Stimulated activated CD4-positive, alpha-beta T cell treated with anti-CD3 and anti-CD28 coated beads, Interleukin-12 subunit alpha, Interleukin-12 subunit beta, amount 100 ng/mL, for 48 hours (primary cell): ENCODE measurements at places on chromosomes 2 and 18.

- DNase-seq: no peak
Observed at GRCh38 chr2:147495734-147496133, 349.1 kb upstream of the ACVR2A start.

GRCh38 chr2:23298551-23298950 is 86.4 kb upstream of the KLHL29 start:
- DNase-seq: no peak

GRCh38 chr2:133837441-133838094 is 269.3 kb upstream of the NCKAP5 start:
- DNase-seq: no peak

DNA sequence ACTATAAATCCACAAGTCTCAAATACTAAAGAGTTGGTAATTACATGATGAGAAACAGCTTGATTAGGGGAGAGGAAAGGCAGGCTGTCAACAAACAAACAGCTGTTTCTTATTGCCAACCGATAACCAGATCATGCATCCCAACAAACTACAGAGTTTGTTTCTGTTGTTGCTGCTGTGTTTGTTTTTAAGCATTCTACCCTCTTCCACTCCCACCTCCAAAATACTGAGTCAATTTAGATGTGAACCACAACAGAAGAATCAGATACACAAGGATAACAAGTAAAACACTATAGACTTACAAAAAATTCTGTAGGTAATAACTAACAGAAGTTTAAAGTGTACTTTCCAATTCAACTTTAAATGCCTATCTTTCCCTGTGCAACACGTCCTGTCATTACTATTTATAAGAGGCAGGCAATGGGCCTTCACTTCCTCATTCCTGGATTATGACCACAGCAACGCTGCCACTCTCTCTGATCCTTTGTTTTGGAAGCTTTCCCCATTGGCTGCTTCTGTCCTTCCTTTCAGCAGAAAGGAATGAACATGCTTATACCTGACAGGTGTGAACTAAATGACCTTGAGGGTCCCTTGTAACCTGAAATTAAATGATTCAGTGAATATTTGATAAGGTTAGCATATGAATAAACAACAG is 152.0 kb downstream of the SRBD1 start:
- no peak for DNase-seq

DNA sequence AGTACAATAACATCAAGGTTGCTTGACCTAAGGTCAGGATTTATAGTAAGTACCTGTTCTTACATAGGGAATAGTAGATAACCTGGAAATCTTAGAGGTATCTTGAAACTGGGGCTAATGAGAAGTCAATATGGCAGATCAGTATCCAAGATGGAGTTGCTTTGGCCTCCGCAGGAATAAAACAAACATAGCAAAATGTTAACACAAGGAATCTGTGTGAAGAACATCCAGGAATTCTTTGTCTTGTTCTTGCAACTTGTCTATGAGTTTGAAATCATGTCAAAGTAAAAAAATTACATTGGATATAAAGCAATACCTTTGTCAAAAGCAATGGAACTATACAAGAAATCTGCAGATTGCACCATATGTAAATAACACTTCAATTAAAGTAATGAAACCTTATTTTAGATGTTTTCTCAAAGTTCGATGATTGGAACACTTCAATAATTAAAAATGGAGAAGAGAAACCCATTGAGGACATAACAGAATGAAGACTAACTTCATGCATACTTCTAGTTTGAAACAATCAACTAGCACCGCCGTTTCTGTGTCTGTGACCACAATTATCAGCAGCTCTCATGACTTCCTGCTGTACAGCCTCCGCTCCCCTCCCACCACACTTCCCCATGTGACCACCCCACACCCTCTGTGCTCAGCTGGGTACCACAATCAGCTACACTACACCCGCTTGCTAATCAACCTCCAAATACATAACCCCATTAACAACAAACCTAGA is 27.6 kb downstream of the C2orf76 start:
- no peak for DNase-seq

DNA sequence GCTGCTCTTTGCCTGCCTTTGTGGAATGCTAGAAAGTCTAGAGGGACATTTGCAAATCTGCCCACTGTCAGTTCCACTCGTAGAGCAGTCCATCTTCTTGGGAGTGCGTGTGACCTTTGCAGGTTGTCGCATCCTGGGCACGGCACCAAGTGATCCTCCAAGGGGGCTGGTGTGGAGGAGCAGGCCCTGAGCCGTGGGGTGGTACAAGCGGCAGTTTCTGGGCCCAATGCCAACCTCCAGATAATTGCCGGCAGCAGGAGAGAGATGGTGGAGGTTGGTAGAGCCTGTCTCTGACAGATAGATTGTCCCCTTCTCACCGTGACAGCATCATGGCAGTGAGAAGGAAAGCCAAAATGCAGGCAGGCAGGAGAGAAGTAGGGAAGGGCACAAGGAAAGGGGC is 150.7 kb upstream of the SLC14A2 start:
- DNase-seq: no peak

- DNase-seq: no peak
Observed at GRCh38 chr2:19810637-19811036, 91.1 kb downstream of the TTC32 start.

DNA sequence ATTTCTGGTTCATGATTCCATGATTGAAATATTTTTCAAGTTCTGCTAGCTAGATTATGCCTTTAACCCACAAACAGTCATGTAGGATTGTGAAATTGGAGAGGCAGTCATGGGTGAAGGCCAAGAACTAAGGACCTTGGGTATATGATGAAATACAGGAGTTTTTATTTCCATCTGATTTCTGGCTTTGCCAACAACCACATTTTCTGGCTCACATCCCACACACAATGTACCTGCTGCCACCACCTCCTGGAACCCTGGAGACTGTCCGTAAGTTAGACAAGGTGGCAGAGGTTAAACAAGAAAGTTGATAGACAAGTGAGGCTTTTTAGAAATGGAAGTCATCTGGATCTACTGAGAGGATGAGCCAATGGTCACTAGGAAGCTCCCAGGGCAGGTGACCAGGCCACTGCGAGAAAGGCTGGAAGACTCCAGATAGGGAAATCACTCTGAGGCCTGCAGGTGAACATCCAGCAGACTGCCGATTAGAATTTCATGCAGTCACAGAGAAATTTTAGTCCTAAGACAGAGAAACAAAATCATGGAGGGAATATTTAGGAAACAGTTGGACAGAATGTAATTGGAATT is 402.0 kb downstream of the ALK start:
- no peak for DNase-seq

DNA sequence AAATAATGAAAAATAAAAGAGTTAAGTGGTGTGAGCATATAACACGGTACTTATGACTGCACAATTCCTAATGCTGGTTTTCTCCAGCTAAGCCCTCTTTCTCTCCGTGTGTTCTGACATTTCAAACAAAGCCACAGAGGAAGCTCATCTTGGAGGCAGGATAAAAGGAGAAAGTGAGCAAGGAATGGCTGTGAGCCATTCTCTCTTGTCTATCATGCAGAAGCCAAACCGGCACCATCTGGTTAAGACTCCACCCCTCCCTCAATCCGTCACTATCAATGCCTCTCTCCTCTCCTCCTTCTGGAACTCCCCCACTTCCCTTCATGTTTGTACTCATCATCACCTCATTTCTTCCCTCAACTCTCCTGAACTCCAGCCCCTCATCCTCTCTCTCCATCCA is 210.4 kb downstream of the TMEM163 start:
- no peak for DNase-seq

GRCh38 chr2:27887830-27888229 is 2.4 kb downstream of the RBKS start:
- no peak for DNase-seq

GRCh38 chr2:200523158-200523557 is 2.8 kb upstream of the SGO2 start:
- no peak for DNase-seq

- no peak for DNase-seq
Observed at GRCh38 chr2:9897846-9898245, 53.6 kb upstream of the GRHL1 start.

GRCh38 chr2:178379162-178380004 is 71.6 kb downstream of the PRKRA start:
- no peak for DNase-seq

GRCh38 chr2:234363011-234363487 is 133.8 kb downstream of the ARL4C start:
- DNase-seq: no peak

DNA sequence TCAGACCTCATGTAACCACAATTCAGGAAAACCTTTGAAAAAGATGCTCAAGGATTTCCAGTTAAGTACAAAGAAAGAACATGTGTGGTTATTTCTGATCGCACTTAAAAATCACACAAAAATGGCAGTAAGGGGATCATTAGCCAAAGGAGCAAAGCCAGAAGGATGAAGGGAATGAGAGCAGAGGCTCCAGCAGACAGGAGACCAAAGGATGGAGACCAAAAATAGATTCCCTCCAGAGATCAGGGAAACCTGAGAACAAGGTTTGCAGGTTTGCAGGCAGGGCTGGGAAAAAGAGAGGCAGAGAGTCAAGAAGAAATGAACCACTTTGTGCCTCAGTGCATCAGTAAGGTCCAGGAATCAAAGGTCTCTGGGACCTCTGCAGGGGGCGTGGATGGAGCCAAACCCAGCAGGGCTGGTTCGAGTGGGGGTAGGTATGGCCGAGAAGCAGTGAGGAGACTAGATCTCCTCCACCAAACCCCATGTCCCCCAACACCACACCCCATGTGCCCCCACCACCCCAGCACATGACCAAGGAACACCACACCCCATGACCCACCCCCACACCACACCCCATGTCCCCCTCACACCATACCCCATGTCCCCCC is 98.5 kb upstream of the GPC1 start:
- no peak for DNase-seq

DNA sequence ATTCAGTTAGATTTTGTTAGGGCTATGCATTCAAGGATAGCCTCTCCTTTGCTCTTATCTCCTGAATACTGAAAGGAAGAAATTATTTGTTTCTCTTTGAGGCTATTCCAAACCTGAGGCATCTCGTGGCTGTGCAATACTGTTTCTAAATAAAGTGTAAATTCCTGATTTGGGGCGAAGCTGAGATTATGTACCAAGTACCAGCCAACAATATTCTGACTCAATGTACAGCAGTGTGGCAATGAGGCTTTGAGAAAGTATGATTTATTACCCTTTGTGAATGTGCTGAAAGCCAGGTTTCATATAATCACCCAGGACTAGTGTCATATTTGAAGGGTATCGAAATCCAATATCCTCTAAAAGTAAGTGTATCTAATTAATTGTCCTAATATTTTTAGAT is 113.5 kb downstream of the MEIS1 start:
- DNase-seq: no peak

DNA sequence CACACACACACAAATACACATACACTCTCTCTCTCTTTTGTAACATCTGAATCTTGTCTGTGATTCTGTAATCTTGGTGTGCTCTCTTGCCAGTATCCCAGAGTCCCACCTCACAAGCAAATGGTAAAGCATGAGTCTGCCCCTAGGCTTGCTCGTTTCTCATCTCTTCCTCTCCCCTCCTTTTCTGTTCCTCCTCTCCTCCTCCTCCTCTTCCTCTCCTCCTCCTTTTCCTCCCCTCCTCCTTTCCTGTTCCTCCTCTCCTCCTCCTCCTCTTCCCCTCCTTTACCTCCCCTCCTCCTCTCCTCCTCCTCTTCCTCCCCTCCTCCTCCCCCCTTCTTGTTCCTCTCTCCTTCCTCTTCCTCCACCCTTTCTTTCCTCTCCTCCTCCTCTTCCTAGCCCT is 59.0 kb downstream of the TNFRSF11A start:
- no peak for DNase-seq

DNA sequence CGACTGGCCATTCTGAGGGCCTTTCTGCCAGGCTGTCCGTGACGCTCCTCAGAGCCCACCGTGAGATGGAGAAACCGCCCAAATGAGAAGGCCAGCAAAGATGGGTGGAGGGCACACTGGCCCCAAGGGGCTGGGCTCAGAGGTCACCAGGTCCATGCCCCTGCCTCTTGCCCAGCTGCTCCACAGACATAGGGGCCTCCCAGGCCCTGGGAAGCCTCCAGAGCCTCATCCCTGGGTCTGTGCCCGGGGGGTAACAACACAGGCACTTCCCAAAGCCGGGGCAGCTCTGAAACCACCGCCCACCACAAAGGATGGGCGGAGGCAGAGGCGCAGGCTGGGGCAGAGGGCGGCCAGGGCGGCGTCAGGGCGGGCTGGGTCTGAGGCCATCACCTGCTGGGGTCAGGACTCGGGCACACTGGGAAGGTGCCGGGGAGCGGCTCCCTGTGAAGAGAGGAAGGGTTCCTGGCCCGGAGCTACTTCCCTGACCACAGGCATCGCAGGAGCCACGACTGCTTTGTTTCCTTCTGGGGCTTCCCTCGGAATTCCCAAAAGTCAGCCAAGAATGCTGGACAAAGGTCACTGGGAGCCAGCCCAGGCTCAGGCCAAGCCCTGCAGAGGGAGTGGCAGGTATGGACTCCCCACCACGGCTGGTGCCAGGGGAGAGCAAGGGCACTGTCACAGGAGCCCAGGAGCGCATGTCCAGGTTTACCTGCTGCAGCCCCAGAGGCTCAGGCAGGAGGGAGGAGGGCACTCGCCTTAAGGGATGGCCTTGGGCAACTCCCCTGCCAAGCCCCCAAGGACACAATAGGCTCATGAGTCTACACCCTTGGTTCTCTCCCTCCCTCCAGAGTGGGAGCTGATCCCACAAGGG is 9.4 kb downstream of the CYP26B1 start:
- no peak for DNase-seq

DNA sequence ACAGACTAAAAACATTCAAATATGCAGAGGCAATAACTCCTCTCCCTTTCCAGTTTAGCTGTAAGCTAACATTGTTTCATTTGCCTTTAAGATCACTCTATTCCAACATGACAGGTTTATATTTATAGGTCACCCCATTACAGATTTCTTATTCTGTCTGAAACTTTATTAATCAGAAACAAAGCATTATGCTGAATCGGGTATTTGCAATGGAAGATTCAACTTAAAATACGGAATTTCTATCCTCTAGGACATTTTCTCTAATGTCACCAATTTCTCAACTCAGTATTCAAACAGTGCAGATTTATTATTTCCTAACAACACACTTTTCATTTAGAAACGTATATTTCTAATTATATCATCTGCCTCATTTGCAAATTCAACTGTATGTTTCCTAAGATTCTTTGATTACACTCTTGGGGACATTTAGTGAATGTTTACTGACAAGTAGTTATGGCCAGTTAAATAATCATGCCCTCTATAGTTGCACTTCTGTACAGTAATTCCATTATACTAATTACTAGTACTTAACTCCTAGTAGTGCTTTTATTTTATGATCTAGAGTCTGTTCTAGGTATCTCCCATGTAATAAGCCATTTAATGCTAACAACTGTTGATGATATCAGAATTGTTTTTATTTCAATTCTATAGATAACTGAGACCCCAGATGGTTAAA is 358.1 kb downstream of the ERBB4 start:
- no peak for DNase-seq

- DNase-seq: peak; percentile 8
Observed at GRCh38 chr2:96264656-96265348, 995 bp downstream of the TMEM127 start.

- DNase-seq: no peak
Observed at GRCh38 chr18:6729247-6730091, at the start of gene ARHGAP28. TSS of gene ARHGAP28 (plus strand) at chr18:6729716. CDS start at chr18:6729822, 106 bp downstream.

- no peak for DNase-seq
Observed at GRCh38 chr2:181780657-181781056, 100.3 kb upstream of the NEUROD1 start.

- no peak for DNase-seq
Observed at GRCh38 chr18:63180971-63181376, 138.6 kb downstream of the BCL2 start.
